CD14-positive monocyte (primary cell): ENCODE measurements at places on chromosomes 2 and 18.

DNA sequence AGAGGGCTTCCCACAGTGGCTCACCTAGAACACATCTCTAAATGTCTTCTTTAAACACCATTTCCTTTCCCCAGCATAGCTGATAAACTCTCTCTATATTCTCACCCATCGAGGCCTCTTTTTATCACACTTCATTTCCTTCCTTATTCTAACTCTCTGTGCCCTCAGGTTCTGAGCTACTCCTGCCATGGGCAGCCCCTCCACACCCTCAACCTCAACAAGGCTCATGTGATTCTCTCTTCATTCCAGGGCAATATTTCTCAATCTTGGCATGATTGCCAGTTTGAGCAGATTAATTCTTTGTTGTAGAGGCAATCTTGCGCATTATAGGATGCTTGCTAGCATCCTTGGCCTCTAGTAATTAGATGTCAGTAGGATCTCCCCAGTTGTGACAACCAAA, 999.1 kb downstream of the TSN start:
- no peaks in the 10 kb centered on the region for H3K27me3 ChIP-seq
- no peak overlapping the region for H3K27ac ChIP-seq
- no peaks in the 10 kb centered on the region for H3K36me3 ChIP-seq
- no peak for DNase-seq
- peaks cover 6% of the 10 kb centered on the region for H3K4me1 ChIP-seq

DNA sequence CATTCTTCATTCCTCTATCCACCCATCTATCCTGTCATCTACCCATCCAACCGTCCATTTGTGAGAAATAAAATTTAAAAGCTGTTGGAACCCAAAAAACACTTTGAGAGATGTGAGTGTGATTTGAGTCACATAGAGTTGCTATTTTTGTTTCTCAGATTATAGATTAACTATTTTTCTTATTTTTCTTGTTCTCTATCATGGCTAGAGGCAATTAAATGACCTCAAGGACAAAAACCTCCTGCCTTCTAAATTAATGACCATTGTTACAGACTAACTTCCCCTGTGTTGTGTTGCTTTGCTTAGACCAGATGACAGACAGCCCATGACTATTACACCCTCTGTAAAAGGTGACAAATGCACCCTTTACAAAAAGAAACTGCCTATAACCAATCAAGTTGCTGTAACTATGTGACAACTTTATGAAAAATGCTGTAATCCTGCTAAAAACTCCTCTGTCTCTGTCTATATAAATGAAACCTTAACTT, 207.9 kb upstream of the CXCR4 start:
- H3K27me3 ChIP-seq, result no peaks in the 10 kb centered on the region
- H3K4me3 ChIP-seq, result no peak overlapping the region
- H3K27ac ChIP-seq, result no peak overlapping the region
- H3K4me1 ChIP-seq, result peaks cover 50% of the 10 kb centered on the region

DNA sequence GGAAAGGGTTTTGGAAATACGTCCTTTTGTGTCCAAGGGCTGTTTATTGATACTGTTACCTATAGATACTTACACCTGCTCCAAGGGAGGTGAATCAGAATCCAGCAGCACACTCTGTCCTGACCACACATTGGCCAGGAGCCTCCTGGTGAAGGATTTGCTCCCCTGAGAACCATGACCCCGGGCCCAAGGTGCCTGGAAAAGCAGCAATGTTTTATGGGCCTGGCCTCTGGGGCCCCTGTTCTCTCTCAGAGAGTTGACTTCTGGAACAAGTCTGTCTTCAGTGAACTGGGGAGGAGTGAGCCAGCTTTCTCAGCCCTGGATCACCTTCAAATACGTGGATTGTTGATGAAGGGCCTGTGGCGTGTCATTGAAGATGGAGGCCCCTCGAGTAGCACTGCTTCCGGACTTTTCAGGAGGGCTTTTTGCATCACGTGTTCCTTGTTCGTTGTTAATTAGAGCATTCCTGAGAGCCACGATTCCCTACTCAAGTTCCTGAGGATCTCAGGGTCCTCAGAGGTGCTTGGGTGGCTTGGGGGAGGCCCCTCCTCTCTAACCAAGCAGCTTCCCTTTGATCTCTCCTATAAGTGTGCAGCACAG, 78.5 kb upstream of the RPL31 start:
- H3K36me3 ChIP-seq, result no peaks in the 10 kb centered on the region
- H3K27me3 ChIP-seq, result no peaks in the 10 kb centered on the region
- H3K4me1 ChIP-seq, result no peaks in the 10 kb centered on the region

DNA sequence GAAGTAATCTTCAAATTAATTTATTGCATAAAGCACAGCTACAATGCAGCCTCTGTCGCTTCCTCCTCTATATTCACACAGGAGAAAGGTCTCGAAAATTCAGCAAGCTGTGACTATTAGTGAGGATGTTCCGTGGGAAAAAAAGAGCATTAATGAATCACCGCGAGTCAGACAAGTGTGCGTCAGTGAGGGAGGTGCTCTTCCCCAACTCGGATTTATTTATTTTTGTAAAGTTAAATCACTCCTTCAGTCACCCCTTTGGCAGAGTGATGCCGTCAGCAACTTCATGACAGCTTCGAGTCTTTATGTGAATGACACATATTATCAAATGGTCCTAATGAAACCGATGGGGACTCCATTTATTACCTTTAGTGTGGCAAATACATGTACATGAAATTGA, 648.9 kb upstream of the SALL3 start:
- H3K36me3 ChIP-seq, result no peaks in the 10 kb centered on the region
- no peak overlapping the region for H3K27ac ChIP-seq
- no peak for DNase-seq
- H3K27me3 ChIP-seq, result no peaks in the 10 kb centered on the region
- no peaks in the 10 kb centered on the region for H3K4me1 ChIP-seq
- H3K4me3 ChIP-seq, result no peak overlapping the region

GRCh38 chr2:120765678-120766469, 30.2 kb downstream of the GLI2 start:
- H3K27ac ChIP-seq, result no peak overlapping the region
- H3K27me3 ChIP-seq, result no peaks in the 10 kb centered on the region
- H3K4me1 ChIP-seq, result no peaks in the 10 kb centered on the region
- H3K4me3 ChIP-seq, result no peak overlapping the region
- DNase-seq, result no peak
- H3K36me3 ChIP-seq, result no peaks in the 10 kb centered on the region

GRCh38 chr2:205722283-205722918, 40.1 kb downstream of the NRP2 start:
- H3K27me3 ChIP-seq, result no peaks in the 10 kb centered on the region
- no peak for DNase-seq
- peaks cover 30% of the 10 kb centered on the region for H3K4me1 ChIP-seq
- peak overlapping the region; percentile 20 for H3K4me3 ChIP-seq

DNA sequence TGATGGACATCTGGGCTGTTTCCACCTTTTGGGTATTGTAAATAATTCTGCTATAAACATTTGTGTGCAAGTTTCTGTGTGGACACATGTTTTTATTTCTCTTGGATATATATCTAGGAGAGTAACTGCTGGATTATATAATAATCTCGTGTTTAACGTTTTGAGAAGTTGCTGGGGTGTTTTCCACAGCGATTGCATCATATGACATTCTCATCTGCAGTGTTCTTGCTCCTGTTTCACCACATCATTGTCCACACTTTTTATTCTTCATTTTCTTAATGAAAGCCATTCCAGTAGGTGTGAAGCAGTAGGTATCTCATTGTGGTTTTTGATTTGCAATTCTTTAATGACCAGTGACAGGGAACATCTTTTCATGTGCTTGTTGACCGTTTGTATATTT, 56.9 kb upstream of the ALKAL2 start:
- no peak overlapping the region for H3K27ac ChIP-seq
- no peaks in the 10 kb centered on the region for H3K27me3 ChIP-seq

- peaks cover 8% of the 10 kb centered on the region for H3K4me1 ChIP-seq
- no peak overlapping the region for H3K27ac ChIP-seq
- peaks cover 2% of the 10 kb centered on the region for H3K27me3 ChIP-seq
- H3K36me3 ChIP-seq, result no peaks in the 10 kb centered on the region
- DNase-seq, result no peak
These were observed 710 bp downstream of the SEC11C start for GRCh38 chr18:59140302-59140885.

- peak; percentile 73 for DNase-seq
- peak within 1 kb of the TSS; percentile 94 for H3K4me3 ChIP-seq
- H3K27me3 ChIP-seq, result no peaks in the 10 kb centered on the region
- peaks cover 69% of the 10 kb centered on the region for H3K4me1 ChIP-seq
- H3K36me3 ChIP-seq, result no peaks in the 10 kb centered on the region
These were observed at the start of gene HNMT for GRCh38 chr2:137964066-137964858. Gene HNMT, plus strand, starts transcription at chr2:137964473. Its CDS starts 19 bp downstream, at chr2:137964492.

DNA sequence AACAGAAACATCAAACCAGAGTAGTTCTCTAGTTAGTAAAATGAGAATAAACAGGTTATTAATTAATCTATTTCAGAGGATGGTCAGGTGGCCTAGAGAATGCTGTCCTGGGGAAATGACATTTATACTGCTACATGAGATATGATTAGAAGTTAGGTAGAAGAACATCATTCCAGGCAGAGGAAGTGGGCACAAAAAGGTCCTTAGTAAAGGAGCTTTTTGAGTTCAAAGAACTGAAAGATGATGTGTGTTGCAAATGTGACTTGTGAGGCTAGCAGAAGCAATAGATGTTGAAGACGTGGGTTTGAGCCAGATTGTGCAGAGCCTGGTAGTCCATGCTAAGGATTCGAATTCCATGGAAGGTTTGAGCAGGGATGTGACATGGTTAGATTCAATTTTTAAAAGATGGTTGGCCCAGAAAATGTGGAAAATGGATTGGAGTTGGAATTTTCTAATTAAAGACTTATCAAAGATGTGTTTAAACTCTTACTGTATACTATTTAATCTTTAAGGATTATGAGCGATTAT, 34.2 kb downstream of the RAB10 start:
- H3K27ac ChIP-seq, result peak overlapping the region; percentile 68
- DNase-seq, result no peak
- peaks cover 86% of the 10 kb centered on the region for H3K4me1 ChIP-seq
- H3K27me3 ChIP-seq, result no peaks in the 10 kb centered on the region

DNA sequence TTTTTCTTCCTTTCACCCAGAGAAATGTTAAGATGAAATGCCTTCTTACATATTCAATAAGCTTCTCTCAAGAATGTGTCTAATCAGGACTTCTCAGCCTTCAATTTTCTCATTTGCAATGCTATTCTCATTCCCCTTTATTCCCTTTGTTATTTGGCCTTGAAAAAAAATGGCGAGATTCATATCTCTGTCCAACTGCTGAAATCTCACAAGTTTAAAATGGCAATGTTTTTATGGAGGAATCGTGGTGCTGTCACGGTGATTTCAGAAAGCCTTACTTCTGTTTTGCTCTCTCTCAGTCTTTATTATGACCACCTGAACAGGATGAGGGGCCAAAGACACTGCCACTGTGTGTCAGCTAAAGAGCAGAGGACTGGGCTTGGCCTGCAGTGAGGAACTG, 928.5 kb downstream of the DCC start:
- no peak overlapping the region for H3K4me3 ChIP-seq
- no peak for DNase-seq
- H3K27ac ChIP-seq, result no peak overlapping the region
- no peaks in the 10 kb centered on the region for H3K27me3 ChIP-seq
- H3K36me3 ChIP-seq, result no peaks in the 10 kb centered on the region

GRCh38 chr2:228613133-228613850, 431.8 kb upstream of the SPHKAP start:
- no peaks in the 10 kb centered on the region for H3K27me3 ChIP-seq
- no peaks in the 10 kb centered on the region for H3K36me3 ChIP-seq
- no peak overlapping the region for H3K4me3 ChIP-seq
- DNase-seq, result no peak
- no peak overlapping the region for H3K27ac ChIP-seq

DNA sequence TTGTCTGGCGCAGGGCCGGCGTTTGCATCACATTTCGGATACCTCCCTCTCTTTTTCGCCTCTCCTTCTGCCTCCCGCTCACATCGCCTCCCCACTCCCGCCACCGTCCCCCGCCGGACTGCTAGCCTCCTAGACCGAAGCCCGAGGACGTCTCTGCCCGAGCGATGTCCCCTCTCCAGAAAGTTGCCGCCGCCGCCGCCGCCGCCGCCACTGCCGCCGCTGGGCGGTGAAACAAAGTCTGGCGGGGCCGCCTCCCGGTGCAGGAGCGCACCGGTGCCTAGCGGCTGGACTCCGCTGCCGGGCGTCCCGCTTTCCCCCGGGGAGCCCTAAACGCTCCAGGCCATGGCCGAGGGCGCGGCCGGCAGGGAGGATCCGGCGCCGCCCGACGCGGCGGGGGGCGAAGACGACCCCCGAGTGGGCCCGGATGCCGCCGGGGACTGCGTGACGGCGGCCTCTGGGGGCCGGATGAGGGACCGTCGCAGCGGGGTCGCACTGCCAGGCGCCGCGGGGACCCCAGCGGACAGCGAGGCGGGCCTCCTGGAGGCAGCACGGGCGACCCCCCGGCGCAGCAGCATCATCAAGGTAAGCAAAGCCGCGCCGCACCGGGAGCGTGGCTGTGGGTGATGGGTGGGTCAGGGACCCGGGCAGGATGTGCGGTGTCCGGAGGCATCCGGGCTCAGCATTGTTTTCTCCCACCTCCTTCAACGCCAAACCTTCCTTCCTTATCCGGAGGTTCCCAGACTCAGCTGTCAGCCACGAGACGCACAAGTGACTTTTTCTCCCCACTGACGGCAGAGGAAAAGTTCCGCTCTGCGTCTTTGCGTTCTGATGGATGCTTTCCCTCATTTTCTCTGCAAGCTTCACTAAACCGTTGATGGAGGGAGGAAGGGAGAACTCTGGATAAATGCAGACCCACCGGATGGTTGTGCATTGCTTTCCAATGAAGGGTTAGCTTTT, 643 bp downstream of the PLCL1 start:
- no peaks in the 10 kb centered on the region for H3K36me3 ChIP-seq
- peaks cover 22% of the 10 kb centered on the region for H3K4me1 ChIP-seq
- no peak overlapping the region for H3K27ac ChIP-seq
- H3K27me3 ChIP-seq, result peaks cover 12% of the 10 kb centered on the region

DNA sequence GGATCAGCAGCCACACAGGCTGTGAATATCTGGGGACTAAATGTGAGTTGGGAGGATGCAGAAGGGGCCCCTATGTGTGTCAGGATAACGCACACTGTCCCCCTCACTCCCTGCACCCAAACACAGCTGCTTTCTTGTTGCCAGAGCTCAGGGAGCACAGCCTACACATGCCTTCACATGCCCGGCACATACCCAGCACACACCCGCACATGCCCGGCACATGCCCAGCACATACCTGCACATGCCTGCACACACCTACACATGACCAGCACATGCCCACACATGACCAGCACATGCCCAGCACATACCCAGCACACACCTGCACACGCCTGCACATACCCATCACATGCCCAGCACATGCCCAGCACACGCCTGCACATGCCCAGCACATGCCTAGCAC, 75.6 kb downstream of the TPO start:
- DNase-seq, result no peak
- H3K4me3 ChIP-seq, result no peak overlapping the region
- no peaks in the 10 kb centered on the region for H3K36me3 ChIP-seq
- H3K27me3 ChIP-seq, result no peaks in the 10 kb centered on the region

DNA sequence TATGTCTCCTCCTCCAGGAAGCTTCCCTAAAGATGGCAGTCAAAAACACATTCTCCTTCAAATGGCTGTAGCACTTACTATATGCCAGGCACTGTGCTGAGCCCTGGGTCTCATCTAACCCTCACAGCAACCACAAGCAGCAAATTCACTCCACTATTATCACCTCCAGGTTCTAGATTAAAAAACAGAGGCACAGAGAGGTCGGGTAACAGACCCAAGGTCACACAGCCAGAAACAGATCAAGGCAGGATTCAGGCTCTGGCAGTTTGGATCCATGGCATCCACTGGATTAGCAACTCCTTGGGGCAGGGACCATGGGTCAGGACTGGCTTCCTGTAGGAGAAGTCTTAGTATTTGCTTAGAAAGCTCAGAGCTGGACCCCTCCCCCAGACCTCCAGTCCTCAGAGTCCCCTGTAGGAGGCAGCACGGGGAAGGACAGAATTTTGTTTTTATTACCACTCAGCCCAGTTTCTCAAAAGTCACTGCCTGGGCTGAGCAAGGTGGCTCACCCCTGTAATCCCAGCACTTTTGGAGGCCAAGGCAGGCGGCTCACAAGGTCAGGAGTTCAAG, 34.4 kb downstream of the ZFP36L2 start:
- no peaks in the 10 kb centered on the region for H3K36me3 ChIP-seq
- H3K27ac ChIP-seq, result no peak overlapping the region
- H3K4me3 ChIP-seq, result no peak overlapping the region
- H3K4me1 ChIP-seq, result peaks cover 41% of the 10 kb centered on the region
